Caco-2 (cell line): ENCODE measurements at places on chromosomes 4 and X. TPM values are rescaled to one million over a fixed set of nuclear protein-coding genes. Genes with fewer than 3 reads are reported as not detected.

Gene XAGE2
- 2.8 and 5.7 TPM in 2 replicates for total RNA-seq

DNA sequence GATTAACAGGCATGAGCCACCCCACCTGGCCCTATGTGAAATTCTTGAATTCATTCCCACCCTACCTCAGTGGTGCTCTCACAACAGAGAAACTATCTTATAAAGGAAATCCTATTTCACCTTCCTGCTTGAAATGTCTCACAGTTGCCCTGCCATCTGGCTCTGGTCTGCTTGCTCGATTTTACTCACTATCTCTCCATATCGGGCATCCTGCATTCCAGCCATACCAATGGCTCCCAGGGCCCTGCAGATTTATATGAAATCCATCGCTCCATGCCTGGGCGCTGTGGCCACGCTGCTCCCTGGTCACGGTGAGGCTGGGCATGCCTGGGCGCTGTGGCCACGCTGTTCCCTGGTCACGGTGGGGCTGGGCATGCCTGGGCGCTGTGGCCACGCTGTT lies 15.8 kb downstream of the SORBS2 start:
- no peak for DNase-seq
- no peaks in the 10 kb centered on the region for H3K27me3 ChIP-seq
- no peak overlapping the region for H3K27ac ChIP-seq

Gene TEX11
- 0.23 TPM in 1 of 2 replicates, not detected in the other for total RNA-seq

- H3K27me3 ChIP-seq, result no peaks in the 10 kb centered on the region
- H3K27ac ChIP-seq, result no peak overlapping the region
- no peak overlapping the region for H3K4me3 ChIP-seq
- no peak for DNase-seq
- no peaks in the 10 kb centered on the region for H3K36me3 ChIP-seq
- no peaks in the 10 kb centered on the region for H3K4me1 ChIP-seq
Measured at GRCh38 chr4:19689511-19689910, 562.2 kb upstream of the SLIT2 start.

DNA sequence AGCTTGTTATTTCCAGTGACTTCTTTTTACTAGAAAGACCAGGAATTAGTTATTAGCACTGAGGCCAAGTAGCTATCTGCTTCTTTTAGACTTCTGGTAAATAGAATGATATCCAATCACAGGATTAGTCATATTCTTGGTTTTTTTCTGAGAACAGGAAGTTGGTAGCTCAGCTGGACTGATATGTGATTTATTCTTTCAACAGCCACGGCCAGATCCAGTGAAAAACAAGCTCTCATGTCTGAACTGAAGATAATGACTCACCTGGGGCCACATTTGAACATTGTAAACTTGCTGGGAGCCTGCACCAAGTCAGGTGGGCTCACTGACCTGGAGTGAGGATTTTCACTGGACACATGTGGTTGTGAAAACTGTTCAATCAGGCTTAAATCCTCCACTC lies 48.6 kb downstream of the PDGFRA start:
- no peak for DNase-seq
- no peak overlapping the region for H3K27ac ChIP-seq
- H3K36me3 ChIP-seq, result no peaks in the 10 kb centered on the region; the same call in 1 of the 2 replicates
- H3K4me1 ChIP-seq, result peaks cover 6% of the 10 kb centered on the region
- no peaks in the 10 kb centered on the region for H3K27me3 ChIP-seq

- H3K27ac ChIP-seq, result no peak overlapping the region
- H3K36me3 ChIP-seq, result no peaks in the 10 kb centered on the region
- no peaks in the 10 kb centered on the region for H3K4me1 ChIP-seq
Measured at GRCh38 chrX:19981947-19982346, 8.9 kb downstream of the BCLAF3 start.

DNA sequence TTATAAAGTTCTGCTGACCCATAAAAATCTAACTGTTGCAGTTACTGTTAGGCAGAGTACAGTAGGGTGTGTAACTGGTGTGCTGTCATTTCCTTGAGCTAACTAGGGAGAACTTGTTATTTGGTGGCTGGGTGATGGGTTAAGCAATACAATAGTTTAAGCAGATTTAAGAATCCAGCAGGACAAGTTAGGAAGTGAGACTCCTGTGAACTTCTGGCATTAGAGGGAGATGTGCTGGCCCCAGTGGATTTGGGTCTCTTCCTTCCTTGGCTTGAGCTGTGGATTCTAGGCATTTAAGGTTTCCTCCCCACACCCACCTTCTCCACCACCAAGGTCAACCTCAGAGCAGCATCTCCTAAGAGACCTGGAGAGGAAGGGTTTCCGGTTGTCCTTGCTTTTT lies 70.5 kb downstream of the CLCN5 start:
- no peaks in the 10 kb centered on the region for H3K36me3 ChIP-seq
- no peak overlapping the region for H3K4me3 ChIP-seq
- peak overlapping the region; percentile 51 for H3K27ac ChIP-seq
- no peaks in the 10 kb centered on the region for H3K27me3 ChIP-seq
- no peak for DNase-seq

Gene UTP14A
- 24.5 and 24.6 TPM in 2 replicates for total RNA-seq

Gene ZC4H2
- 7.3 and 7.6 TPM in 2 replicates for total RNA-seq
